ENCODE measurements at places on chromosomes 6 and 20.

GRCh38 chr20:47343007-47343472 is 13.5 kb downstream of the ZMYND8 start:
- no peak for DNase-seq

DNA sequence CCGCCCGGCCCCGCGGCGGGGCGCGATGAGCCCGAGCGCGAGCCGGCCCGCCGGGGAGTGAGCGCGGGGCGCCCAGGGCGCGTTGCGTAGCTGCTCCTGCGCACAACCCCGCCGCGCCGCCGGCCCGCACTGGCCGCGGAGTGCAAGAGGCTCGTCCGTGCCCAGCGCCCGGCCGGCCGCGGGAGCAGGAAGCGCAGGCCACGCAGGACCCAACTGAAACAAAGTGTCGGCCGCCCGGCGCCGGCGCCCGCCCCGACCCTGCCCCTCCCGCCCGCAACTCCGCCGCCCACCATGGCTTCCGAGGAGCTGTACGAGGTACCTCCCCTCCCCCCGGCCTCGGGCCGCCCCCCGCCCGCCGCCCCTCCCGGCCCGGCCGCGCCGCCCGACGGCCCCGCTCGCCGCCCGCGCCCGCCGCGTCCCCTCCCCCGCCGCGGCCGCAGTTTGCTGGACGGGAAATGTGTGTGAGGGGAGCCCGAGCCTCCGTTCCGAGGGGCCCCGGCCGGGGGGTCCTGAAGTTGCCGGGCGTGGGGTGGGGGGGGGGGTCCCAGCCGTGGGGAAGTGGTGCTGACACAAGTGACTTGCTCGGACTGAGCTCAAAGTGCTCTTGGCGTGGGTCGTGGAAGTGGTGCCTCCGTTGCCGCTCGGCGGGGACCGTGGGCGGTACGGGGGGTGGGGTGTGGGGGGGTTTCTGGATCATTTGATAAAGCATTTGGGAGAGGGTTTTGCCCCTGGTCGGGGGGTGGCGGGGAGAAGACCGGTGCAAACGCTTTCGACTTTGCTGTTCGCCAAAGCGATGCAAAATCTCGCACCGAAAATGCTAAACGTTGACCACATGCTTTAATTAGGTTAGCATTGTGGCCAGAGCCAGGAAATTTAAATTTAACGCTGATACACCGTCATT is 539 bp downstream of the CDYL start:
- DNase-seq, result peak; percentile 13

- no peak for DNase-seq
Observed at GRCh38 chr20:19967445-19967844, 49.7 kb upstream of the NAA20 start.

DNA sequence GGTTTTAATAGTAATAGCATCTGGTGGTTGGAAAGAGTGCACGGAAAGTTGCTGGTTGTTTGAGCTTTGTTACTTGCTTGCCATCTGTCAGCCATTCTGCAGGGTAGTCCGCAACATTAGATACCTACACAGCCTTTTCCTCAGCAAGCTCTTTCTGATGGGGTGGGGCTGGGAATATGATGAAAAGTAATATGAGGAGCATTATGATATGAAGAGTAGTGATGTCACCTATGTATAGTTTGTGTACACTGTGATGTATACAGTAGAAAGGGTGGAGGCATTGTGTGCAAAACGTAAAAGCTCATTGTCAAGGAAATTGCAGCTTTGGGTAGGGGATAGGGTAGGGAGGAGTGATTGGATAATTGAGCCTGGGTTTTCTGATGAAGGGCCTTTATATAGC is 16.1 kb downstream of the SCAF8 start:
- DNase-seq, result no peak

DNA sequence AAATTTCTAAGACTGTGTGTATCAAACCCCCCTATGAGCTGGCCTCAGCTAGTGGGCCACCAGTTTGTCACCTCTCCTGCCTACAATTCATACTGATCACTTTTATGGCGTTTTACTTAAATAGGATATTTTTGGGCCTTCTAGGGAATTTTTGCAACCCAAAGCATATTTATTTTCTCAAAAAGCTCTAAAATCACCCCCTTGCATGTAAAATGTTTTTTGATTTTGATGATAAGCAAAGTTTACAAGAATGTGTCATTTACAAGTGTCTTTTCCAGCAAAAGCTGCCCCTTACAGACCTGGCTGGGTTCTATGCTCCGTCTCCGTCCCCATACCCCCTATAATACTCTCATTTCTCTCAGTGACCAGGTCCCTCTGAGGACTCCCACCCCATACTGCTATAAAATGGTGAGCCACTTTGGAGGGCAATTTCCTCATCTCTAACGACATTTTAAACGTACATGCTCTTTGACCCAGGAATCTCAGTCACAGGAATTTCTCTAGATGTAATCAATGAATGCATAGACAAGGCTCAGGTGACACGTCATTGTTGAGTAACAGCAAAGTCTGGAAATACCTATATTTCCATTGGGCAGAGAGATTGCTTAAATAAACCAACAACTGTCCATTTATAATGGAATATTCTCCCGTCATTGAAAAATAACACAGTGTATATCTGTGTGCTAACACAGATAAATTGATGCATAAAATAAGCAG is 13.9 kb upstream of the OCSTAMP start:
- no peak for DNase-seq

DNA sequence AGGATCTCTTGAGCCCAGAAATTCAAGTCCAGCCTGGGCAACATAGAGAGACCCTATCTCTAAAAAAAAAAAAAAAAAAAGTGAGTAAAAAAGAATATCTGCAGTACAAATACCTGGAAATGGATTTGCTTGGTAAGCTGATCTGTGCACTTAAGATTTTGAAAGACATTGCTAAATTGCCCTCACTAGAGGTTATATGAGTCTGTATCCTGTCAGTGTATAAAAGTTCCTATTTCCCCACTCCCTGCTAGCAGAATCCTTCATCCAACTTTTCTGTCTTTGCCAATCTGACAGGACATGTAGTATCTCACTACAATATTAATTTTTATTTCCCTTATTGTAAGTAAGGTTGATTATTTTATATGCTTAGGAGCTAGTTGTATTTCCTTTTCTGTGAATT is 36.1 kb downstream of the BICRAL start:
- no peak for DNase-seq

GRCh38 chr20:63228806-63229205 is 6.9 kb upstream of the BIRC7 start:
- DNase-seq, result no peak

DNA sequence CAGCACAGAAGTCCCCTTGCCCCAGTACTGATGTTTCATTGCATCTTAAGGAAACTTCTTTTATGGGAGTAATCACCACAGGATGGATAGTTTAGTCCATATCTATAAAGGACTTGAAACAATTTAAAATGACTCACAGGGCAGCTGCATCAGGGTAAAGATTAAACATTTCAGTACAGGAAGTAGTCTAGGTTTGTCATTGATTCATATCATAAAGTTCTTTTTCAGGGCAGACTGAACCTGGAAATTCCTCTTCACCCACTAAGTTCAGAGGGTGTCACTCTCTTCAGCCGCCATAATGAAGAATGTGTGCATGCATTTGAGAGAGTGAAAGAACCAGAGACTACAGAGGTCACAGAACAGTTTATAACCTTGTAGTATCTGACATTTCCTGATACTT is 296.3 kb upstream of the JAG1 start:
- no peak for DNase-seq

GRCh38 chr20:62994869-62995281 is 11.9 kb downstream of the BHLHE23 start:
- DNase-seq, result no peak

DNA sequence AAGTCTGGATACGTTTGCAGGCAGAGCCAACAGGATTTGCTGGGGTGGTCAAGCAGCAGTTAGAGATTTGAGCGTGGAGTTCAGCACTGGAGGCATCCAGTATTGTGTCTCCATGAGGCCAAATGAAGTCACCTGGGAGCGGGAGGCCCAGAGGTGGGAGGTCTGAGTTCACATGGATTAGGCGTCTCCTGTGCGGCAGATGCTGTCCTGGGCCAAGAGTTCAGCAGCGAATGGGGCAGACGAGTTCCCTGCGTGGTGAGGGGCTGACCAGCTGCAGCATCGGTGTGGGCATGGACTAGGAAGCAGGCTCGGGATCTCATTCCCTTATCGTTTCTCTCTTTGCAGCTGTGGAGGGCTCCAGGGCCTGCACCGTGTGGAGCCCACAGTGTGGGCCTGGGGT is 66.2 kb downstream of the BCAS4 start:
- DNase-seq, result no peak

DNA sequence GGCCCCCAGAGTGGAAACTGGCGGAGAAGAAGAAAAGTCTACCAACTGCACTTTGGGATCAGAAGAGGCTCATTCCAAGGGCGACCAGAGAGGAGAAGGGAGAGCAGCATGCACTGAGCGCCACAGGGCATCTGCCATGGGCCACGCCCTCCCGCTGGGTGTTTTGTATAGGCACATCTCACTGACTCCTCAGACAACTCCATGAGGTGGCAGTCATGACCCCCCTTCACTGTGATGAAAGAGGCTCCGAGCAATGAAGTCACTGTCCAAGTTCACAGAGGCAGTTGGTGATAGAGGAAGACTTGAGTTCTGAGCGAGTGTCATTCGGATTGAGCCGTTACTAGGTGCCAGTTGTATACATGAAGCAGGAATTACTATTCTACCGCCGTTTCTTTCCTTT is 15.4 kb downstream of the BPIFB1 start:
- no peak for DNase-seq

DNA sequence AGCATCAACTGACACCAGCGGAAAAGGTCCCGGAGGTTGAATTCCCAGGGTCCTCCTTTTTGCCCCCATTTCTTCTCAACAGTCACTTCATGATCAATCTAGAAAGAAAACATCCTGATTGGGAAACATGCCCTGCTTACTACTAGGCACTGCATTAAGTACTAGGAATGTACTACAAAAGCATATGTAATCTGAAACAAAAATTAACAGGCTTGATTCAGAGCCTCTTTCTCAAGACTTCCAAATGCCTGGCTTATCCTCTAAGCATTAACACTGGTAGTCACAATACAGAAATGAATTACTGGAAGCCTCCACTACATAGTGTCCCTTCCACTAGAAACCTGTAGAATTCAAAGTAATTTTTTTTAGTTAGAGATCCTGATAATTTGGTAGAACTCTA is 84.5 kb upstream of the LYRM2 start:
- no peak for DNase-seq

GRCh38 chr20:63857764-63858392 is 3.4 kb upstream of the ABHD16B start:
- no peak for DNase-seq

DNA sequence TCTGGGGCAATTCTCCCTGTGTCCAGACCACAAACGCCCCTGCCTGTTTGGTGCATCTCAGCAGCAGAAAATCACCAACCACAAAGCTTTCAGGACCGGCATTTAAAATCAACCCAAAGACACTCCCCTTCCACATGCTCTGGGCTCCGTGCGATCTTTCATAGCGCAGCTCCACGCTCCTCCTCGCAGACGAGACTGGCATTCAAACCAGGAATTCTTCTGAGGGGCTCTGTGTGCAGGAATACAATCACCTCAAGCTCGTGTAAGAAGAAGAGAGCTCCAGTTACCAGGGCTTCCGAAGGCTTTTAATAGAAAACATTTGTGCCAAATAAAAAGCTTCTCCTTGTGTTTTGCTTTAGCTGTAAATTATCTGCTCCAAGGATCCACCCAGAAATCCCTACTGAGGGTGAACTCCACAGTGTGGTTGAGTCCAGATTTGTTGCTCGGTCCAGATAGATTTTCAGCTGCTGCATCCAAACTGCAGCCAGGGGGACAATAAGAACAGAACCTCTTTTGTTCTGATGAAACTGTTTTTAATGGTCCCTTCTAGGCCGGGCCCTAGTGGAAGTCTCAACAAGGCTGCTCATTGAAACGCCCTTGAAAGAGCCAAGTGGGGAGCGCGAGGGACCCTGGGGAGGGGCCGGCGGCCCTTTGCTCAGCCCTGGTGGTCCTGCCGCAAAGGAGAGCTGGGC is 16.4 kb upstream of the BMP7 start:
- no peak for DNase-seq

DNA sequence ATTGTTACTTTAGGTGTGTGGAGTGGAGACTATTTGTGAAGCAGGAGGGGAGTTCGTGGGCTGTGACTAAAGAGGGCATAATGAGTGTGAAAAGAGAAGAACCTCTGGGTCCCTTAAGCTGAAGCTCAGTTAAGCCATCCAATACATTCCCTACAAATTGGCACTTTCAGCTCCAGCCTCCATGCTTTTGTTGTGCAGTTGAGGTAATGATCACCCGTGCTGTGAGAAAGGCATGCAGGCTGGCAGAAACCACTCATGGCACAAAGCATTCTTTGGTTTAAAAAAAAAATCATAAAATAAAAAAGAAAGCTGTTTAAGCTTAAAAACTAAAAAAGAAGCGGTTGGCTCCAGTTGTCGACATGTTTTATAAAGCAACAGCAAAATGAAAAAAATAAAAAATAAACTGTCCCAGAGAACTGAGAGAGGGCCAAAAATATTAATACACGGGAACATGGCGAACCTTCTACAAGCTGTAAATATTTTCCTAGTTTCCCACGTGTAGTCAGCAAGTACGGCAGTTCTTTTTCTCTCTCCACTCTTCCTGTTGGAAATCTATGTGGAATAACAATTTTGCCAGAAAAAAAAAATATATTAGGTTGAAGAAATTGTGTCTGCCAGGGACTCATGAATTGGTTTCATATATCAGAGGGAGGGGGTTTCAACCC is 82.2 kb downstream of the ANKRD60 start:
- no peak for DNase-seq

GRCh38 chr20:25055711-25056495 is 2.0 kb downstream of the ACSS1 start:
- DNase-seq, result no peak

DNA sequence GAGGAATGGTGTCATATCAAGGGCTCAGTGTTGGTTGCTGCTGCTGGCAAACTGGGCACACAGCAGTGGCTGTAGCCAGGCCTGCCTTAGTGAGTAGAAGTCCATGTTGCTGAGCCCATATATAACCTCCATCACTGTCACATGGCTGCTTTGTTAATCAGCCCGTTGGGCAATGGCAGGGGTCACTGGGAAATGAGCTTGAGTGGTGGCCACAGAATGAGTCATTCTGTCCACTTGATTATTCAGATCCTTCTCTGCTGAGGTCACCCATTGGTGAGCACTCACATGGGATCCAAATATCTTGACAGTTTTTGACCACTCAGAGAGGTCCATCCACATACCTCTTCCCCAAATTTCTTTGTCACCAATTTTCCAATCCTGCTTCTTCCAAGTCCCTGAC is 898.9 kb upstream of the EYS start:
- no peak for DNase-seq

DNA sequence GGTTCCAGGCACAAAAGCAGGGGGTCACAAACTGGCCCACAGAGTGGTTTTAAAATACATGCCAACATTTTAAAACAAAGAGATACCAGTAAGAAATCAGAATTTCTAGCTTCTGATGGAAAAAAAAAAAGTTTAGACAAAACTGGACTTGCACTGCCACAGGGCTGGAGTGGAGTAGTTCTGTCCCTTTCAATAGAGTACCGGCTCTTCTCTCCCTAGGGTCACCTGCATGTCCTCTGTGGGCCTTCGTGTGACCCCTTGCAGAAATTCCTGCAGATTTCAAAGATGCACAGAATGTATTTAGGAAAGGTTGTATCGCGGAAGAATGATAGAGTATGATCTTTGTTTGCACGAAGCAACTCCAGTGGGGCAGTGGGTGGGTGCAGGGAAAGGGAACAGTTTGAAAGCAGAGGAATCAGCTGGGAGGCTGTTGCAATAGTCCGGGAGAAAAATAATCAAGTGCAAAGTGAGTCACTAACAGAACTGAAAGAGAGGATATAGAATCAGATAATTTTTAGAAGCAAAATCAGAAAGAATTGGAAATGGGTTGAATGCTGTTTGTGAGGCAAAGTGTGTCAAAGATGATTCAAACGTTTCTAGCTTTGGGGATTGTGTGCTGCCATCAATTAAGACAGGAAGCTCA is 97.3 kb upstream of the STXBP5 start:
- no peak for DNase-seq

GRCh38 chr20:38242848-38243708 is 17.5 kb downstream of the KIAA1755 start:
- no peak for DNase-seq

All from activated CD4-positive, alpha-beta T cell treated with anti-CD3 and anti-CD28 coated beads for 1 hour (primary cell).